ENCODE measurements at places on chromosomes 6 and 20.

DNA sequence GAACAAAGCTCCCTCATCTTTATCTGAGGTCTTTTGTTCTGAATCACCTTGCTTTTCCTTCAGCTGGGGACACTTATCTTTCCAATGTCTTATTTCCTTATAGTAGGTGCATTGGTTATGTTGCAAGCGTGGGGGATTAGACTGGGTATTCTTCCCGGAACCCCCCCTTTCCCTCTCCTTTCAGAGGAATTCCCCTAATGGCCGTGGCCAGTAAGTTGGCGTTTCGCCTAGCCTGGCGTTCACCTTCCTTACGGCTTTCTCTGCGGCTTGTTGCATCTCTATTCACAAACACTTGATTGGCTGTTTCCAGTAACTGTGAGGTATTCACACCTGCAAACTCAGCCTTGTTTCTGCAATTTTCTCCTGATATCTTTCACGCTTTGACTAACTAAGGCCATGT, 32.8 kb upstream of the FABP7 start:
- no peak for DNase-seq

- DNase-seq, result peak; percentile 74
Measured at GRCh38 chr20:3218307-3218988, 9.2 kb downstream of the ITPA start.

GRCh38 chr6:122749451-122750050, 30.0 kb upstream of the FABP7 start:
- DNase-seq, result no peak

DNA sequence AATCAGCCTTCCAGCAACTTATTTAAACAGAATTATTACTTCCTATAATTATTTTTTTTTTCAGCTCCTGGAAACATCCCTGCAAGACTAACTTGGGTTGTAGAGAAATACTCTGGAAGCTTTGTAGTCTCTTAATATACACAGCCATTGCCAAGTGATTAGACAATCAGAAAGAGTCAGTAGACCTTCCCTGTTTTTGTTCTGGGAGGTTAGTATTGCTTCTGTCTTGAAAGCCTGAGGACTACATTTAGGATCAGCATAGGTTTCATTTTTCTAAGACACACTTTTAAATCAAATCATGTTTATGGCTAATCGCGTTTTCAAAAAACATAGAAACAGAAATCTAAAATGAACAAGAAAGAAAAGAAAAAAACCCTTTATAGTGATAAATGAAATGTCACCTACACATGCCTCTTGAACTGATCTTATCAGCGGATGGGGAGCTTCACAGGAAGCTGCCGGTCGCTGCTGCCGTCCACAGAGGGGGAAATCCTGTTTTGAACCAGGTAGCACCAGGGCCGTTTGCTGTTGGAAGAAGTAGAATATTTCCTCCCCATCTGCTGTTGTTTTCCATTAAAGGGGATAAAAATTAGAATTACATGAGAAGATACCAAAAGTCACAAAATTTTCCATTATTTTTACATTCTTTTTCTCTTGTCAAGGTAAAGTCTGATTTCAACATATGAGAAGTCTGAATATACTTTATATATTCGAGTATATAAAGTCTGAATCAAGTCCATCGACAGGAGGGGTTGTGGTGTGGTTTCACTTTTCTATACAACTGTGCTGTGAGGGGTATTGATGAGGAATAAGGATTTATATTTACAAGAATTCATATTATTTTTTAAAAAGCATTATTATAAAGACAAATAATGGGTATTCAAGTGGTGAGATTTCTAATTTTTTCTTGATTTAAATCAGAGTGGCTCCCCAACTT, 94.6 kb downstream of the ARMC2 start:
- no peak for DNase-seq

DNA sequence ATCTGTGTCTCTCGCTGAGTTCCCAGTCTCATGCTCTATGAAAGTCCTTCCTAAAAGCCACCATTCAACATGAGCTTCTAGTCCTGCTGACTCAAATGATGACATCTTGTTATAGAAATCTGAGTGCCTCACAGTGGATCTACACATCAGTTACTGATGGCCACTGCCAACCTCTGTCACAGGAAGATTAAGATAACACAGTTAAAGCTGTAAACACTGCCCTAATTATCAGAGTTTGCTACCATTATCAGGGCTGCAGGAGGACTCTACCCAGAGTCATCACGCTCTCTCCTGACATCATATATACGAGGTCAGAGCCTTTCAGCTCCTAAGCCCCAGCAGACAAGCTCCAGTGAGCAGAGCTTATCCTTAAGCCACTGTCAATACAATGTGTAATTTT, 63.2 kb downstream of the HIVEP2 start:
- DNase-seq, result no peak

DNA sequence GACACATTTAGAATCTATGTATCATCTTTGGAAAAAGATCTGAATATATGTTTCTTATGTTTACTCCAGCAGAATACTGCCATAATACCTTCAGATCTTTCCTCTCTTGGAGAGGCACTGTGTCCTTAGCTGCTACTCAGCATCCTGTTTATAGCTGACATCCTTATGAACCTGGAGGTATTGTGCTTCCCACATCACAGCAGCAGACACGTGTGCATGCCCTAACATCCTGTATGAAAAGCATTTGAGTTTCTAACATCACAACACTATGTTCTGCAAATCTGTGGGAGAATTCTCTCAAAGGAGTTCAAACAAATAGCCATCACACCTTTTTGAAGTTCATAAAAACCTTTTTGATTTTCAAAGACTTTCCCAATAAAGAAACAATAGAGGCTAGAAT, 216.0 kb downstream of the GJA1 start:
- no peak for DNase-seq

GRCh38 chr6:81138236-81138635, 614.2 kb downstream of the TENT5A start:
- no peak for DNase-seq

DNA sequence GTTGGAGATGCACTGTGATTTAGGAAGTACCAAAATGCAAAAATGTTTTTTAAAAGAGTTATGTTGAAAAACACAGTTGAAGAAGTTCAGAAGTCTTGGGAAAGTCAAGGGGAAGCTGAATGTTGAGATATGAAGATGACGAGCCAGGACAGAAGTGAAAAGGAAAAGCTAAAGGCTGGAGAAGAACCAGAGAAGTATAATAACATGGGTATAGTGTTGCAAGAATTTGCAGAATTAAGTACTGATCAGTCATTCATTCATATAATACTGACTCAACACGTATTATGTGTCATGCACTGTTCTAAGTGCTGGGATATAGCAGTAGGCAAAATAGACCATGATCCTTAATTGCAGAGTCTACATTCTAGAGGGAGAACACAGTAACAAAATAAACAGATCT, 432.8 kb downstream of the CDC5L start:
- no peak for DNase-seq

Measured in neural progenitor cell (in vitro differentiated cells).